Aorta (tissue), 5 donors: ENCODE measurements at places on chromosomes 4 and X. TPM values are rescaled to one million over a fixed set of nuclear protein-coding genes. Genes with fewer than 3 reads are reported as not detected.

Gene SLC7A11
- total RNA-seq = 1.5 TPM

Gene BMP3
- total RNA-seq = 1.3 TPM

Gene HHIP
- total RNA-seq = 1.6 TPM

Gene XAGE1A
- not detected for total RNA-seq

Gene PAGE1
- total RNA-seq = not detected

DNA sequence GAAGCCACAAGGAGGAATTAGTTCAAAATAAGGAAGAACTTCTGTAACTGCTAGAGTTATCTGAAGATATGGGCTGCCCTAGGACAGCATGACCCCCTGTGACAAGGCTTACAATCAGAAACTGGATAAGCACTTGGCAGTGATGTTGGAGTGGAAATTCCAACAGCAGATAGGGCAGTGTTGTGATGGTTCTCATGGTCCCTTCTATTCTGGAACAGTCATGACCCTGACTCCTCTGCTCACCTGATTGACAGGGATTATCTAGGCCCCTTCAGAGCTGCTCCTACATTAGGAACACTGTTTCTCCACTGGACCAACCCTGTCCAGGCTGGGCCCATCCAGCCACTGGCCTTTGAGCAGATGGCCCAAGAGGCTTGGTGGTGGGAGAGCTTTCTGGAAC lies 17.9 kb downstream of the NALF2 start:
- DNase-seq = peak; percentile 20

DNA sequence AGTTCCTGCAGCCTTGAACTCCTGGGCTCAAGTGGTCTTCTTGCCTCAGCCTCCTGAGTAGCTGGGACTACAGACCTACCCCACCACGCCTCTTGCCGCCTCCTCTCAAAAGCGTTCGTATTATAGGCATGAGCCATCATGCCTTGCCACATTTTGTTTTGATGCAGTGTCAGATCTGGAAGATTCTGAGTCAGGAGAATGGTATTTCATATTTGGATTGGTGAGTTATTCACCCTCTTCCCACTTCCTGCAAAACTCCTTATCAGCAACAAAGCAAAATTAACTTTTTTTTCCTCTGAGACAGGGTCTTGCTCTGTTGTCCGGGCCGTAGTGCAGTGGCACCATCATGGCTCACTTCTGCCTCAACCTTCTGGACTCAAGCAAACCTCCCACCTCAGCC lies 29.6 kb downstream of the REST start:
- DNase-seq = no peak

- peak; percentile 83 for DNase-seq
These were observed 75.0 kb downstream of the MGST2 start for GRCh38 chr4:139740531-139741041.

DNA sequence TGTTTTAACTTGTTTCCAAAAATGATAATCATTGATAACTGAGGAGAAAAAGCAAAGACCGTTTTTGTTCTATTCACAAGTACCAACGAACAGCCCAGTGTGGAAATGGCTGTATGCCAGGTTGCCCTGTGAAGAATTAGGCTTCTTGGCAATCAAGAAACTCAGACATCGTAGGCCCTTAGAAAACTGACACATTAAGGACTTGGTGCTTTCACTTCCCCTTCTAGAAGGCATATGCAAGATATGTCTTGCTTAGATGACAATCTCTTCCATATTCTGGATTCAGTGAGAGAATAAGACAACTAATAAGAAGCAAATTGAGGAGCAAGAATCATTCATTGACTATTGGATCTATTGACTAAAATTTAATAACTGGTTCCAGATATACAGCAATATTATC lies 56.6 kb downstream of the ANAPC10 start:
- DNase-seq = no peak

GRCh38 chrX:40188573-40189417 lies 91.0 kb upstream of the BCOR start:
- no peak for DNase-seq

DNA sequence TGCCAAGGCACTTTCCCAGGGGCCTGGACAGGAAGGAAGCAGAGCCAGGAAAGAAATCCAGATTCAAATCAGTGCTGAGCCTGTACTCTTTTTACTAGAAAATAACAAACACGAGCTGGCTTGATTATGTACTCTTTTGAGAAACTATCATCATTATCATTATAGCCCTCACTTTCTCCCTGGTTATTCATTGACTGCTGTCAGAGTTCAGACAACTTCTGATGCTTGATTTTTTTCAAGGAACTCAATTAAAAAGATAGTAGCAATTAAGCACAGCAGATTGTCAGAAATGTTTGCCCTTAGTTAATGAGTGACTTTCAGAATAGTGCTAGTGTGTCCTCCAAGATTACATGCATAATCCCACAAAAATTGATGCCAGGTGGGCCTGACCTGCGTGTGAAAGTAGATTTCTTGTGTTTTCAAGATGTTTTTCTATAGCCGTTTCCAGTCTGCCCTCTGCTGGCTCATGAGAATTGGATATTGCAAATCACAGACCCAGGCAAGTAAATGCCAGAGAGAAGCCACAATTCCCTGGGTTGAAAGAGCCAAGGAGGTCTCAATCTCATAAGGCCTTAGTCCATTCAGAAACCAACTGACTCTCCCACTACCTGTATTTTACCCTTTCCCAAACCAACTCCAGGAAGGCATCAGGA lies 14.3 kb upstream of the PNPLA4 start:
- DNase-seq = no peak
